NCI-H1105 (cell line): ENCODE measurements at places on chromosomes 12 and 14.

DNA sequence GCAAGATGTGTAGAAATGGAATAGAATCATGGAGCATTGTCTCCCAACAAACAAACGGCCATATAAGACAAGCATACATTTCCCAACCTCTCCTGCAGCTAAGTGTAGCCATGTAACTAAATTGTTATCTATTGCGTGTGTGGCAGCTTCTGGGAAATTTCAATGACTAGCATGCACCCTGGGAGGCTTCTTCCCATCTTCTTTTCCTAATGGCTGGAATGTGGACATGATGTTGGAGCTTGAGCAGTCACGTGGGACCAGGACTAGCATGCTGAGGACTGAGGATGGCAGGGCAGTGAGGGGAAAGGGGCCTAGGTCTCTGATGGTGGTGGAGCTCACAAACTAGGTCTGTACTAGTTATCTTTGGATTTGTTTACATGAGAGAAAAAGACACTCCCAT, 21.7 kb upstream of the CTDSP2 start:
- DNase-seq: no peak

DNA sequence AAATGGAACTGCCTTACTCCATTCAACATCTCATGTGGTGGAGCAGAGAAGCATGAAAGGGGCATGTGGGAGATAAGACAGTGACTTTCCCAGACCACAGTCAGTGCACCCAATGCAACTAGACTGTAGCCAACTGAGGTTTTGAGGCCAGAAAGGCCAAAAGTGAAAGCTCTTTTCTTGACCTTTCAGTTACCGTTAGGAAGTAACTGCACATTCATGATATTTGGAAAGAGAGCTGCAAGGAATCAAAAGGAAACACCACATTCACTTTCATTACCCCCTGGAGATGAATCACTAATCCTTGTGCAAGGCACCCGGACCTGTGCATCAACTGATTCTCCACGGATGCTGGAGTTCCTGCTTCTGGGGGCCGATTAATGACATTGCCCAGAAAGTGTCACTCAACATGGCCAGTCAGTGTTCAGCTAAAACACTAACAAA, 72.9 kb upstream of the ELK3 start:
- DNase-seq: no peak

GRCh38 chr14:24979725-24980239, 70.2 kb downstream of the STXBP6 start:
- DNase-seq: no peak

- no peak for DNase-seq
Observed at GRCh38 chr14:75341620-75342019, 63.0 kb downstream of the FOS start.

GRCh38 chr12:55771736-55772135, 28.8 kb downstream of the GDF11 start:
- DNase-seq: no peak

GRCh38 chr14:94615823-94616570, 3.8 kb downstream of the SERPINA3 start:
- DNase-seq: no peak
